ENCODE measurements at places on chromosomes 1 and 21.

DNA sequence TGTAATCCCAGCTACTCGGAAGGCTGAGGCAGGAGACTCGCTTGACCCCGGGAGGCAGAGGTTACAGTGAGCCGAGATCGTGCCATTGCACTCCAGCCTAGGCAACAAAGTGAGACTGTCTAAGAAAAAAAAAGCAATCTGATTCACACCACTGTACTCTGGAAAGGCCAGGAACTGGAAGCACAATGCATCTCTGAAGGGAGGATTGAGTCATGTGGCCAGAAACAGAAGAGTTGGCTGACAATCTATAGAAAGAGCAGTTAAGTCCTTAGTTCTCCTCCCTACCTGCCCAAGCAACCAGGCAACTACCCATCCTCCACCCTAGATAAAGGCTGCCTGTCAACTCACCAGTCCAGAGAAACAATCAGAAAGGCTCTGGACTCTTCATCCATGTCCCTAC, 45.9 kb downstream of the PIK3R3 start:
- no peak for DNase-seq

DNA sequence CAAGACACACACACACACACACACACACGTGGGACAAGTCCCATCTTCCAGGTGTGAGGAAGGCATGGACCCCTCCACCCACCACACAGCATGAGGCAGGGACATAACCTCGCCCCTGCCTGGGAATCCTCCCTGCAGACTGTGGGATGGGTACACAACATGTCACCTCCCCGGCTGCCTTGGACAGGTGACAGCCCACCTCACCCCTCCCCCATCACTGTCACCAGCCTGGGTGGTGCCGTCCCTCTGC, 40.7 kb downstream of the AHDC1 start:
- no peak for DNase-seq

DNA sequence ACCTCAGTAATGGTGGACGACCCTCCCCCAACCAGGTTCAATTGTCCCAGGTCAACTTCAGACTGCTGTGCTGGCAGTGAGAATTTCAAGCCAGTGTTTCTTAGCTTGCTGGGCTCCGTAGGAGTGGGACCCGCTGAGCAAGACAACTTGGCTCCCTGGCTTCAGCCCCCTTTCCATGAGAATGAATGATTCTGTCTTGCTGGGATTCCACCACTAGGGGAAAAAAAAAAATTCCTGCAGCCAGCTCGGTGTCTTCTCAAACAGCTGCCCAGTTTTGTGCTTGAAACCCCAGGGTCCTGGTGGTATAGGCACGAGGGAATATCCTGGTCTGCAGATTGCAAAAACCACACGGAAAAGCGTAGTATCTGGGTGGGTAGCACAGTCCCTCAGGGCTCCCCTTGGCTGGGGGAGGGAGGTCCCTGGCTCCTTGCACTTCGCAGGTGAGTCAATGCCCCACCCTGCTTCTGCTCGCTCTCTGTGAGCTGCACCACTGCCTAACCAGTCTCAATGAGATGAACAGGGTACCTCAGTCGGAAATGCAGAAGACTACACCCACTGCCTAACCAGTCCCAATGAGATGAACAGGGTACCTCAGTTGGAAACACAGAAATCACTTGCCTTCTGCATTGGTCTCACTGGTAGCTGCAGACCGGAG, 41.5 kb downstream of the GBP6 start:
- DNase-seq: no peak

GRCh38 chr1:48396208-48396607, 75.8 kb downstream of the SPATA6 start:
- no peak for DNase-seq

DNA sequence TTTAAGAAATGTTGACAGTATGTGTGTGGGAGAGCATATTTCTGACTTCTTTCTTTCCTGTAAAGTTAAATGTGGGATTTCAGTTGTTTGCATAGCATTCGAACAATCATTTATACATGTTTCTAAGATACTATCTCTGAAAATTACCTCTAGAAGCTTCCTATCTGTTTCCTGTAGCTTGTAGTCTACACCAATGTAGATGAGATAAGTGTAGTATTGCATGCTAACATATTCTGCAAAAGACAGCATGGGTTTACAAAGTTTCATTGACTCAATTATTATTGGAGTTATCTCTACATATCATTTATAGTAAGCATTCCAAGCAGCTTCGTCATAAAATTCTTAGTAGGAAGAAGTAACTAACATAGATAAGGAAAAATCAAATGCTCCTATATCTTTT, 98.9 kb upstream of the DPYD start:
- no peak for DNase-seq
